ENCODE measurements at places on chromosomes 11 and 22.

DNA sequence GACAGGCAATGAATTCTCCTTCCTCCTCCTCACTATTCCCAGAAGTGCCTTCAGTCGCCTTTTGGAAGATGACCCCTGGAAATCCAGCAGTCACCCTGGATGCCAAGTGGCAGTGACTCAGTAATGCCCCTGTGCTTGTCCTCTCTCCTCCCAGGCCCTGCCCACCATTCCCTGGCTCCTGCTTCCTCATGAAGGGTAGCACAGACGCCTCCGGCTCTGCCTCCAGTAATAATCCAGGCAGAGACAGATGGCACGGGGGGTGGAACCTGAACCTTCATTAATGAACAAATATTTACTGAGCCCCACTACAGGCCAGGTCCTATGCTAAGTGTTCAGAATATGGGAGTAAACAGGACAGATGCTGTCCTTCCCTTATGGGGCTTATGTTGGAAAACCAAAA lies 23.2 kb downstream of the SYT13 start:
- DNase-seq: no peak

DNA sequence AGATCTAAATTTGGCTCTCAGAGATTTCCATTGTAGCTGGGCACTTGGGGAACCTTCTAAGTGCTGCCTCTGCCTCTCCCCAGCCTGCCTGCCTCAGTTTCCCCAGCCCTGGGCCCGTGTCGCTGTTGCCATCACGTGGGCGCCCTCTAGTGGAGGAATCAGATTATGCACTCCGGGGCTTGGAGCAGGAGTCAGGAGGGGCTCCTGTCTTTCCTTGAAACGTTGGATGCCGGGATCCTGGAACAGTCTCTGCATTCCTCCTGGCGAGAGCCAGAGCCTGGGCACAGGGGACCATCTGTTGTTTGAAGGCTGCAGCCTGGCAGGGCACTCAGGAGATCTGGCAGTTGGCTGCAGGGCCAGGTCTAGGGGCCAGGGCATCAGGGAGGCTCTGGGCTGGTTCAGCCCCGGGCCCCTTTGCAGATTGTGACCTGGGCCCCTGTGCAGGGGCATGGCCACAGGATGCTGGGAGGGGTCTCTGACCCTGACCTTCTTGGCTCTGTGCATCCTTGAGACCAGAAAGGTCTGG lies 71.6 kb downstream of the LRP5 start:
- peak; percentile 67 for DNase-seq

GRCh38 chr11:32400196-32400595 lies 35.1 kb downstream of the WT1 start:
- DNase-seq: no peak

DNA sequence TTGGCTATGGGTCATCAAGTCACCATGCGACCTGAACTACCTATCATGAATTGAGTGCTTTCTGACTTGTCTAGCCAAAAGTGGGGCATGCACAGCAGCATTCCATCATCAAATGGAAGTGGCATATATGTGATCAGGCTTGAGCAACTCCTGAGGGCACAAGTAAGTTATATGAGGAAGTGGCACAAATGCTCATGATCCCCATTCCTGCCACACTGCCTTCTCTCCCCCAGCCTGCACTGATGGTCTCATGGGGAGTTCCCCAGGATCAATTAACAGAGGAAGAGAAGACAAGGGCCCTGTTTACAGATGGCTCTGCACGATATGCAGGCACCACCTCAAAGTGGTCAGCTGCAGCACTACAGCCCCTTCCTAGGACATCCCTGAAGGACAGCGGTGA lies 21.8 kb downstream of the MS4A4E start:
- DNase-seq: no peak

- DNase-seq: no peak
Observed at GRCh38 chr11:1796413-1797011, 32.8 kb upstream of the CTSD start.

- DNase-seq: no peak
Observed at GRCh38 chr11:122685041-122685440, 29.5 kb downstream of the UBASH3B start.

- DNase-seq: no peak
Observed at GRCh38 chr11:130652671-130653335, 204.4 kb downstream of the ADAMTS15 start.

DNA sequence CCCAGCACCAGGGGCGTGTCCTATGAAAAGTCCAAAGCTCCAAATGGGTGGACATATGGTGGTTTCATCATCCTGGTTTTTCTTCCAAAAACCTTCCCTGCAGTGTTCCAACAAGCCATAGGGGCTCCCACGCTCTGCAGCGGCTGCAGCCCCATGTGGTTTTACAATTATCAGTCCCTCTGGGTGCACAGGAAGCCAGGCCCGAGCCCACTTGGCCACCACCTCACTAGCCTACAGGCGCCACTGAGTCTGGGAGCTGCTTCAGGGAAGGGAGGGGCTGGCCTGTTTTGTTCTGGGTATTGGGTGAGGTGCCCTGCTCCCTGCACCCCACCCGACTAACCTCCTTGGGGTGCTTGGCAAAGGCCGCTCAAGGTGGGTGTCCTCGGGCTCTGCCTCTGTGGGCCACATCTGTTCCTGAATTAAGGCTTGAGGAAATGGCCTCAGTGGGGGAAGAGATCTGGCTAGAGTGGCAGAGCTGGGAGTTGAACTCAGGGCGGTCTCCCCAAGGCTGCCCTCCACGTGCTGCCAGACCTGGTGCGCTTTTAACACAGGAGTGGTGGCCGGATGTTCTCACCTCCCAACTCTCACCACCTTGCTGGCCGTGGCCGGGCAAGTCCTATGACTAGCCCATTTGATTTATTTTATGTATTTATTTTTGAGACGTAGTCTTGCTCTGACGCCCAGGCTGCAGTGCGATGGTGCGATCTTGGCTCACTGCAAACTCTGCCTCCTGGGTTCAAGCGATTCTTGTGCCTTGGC lies 5.3 kb upstream of the CDC42BPG start:
- DNase-seq: no peak

- DNase-seq: no peak
Observed at GRCh38 chr22:45805413-45805812, 133.8 kb downstream of the ATXN10 start.

GRCh38 chr11:116217006-116217405 lies 555.8 kb downstream of the BUD13 start:
- peak; percentile 8 for DNase-seq

DNA sequence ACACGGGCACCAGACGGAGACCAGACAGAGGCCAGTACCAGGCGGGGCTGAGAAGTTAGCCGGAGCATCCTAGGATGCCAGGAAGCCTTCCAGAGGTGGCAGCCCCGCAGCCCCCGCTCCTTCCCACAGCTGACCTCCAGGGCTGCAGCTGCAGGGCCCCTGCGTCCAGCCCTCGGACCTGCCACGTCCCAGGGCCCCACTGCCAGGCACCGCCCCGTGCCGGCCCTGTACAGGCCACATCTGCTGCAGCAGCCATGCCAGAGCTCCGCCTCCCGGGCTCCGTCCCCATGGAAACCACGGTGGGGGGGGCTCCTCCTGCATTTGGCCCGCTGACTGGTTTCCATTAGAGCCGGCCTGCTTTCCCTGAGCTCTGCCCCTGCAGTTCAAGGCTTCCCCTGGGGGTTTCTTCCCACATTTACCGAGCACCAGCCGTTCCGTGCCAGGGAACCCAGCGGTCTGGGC lies 62.5 kb upstream of the PPARA start:
- no peak for DNase-seq

DNA sequence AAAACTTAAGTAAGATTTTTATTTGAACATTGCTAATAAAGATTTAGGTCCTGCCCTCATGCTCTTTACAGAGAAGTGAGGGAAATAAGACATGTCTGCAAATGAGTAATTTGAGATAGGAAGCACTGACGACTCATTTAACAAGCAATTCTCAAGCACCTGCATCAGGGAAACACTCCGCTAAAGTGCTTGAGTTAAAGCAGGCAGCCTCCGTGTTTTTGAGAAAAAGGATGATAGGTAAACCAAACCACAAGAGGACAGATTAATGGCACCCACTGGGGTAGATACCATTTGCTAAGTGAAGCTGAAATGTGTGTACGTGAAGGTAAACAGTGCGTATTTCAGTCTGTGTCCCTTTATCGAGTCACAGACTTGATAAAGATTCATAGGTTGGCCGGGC lies 184.6 kb upstream of the CARD18 start:
- DNase-seq: no peak

- DNase-seq: no peak
Observed at GRCh38 chr11:36743039-36743438, 145.0 kb upstream of the RAG2 start.

DNA sequence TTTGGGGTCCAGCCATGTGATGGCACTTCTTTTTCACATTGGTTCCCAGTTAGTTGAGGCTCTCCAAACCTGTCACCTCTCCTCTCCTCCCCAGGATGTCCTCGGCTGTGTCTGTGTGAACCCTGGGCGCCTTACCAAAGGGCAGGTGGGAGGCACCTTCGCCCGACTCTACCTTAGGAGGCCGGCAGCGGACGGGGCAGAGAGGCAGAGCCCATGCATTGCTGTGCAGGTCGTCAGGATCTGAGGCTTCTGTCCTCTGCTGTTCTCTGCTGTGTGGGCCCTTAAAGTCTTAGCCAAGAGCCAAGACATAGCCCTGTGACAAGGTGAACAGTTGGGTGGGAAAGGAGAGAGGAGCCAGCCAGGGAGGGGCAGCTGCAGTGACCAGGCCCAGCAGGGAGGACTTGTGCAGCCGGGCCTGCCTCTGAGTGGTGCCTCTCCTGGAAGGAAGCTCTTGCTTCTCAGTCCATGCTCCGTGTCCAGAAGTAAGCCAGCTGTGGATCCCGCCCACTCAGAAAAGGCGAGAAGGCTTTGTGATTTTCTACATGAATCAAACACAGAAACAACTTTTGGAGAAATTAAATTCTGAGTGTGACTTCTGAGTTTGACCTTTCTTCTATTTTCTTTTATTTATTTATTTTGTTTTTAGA lies 17.5 kb upstream of the CDC42EP2 start:
- DNase-seq: no peak

DNA sequence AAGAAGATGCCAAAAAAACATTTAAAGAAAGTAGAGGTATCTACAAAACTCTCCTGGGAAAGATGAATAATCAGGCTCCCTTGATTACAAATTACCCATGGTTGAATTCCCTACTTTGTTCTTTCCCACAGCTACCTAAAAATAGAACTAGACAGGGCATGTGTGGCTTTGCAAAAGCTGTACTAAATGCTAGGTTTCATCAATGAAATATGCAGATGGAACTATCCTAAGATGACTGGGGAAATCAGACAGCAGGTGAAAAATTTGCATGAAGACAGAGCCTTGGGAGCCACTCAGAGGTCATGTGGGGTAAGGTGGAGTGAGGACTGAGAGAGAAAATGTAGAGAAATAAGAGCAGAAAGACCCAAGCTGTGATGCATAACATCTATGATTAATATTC lies 14.7 kb downstream of the LAYN start:
- DNase-seq: no peak

DNA sequence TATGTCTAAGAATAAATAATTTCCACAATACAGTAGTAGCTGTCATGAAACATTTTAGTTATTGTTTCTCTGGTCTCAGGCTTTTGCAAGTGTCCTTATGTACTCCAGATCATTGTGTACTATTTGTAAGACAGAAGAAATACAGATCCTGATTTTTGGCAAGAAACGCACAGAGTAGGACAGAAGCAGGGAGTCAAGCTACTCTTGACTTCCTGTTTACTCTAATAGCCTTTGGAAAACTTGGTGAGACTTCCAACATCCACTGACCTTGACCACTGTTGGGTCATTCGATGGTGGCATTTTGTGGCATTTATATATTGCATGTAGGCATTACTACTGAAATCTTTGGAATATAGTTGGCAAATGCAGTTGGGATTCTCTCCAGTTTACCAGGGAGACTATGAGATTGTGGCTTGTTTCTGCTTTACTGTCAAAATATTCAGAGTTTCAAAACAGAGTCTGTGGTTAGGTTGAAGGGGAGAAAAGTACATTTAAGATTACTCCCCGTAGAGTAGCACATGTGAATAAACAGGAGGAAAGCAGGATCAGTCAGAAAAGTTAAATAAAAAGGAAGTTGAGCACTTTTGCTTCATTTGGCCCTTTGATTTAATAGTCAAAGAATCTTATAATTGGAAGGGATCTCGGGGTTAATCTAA lies 726.1 kb upstream of the CCDC90B start:
- DNase-seq: no peak

DNA sequence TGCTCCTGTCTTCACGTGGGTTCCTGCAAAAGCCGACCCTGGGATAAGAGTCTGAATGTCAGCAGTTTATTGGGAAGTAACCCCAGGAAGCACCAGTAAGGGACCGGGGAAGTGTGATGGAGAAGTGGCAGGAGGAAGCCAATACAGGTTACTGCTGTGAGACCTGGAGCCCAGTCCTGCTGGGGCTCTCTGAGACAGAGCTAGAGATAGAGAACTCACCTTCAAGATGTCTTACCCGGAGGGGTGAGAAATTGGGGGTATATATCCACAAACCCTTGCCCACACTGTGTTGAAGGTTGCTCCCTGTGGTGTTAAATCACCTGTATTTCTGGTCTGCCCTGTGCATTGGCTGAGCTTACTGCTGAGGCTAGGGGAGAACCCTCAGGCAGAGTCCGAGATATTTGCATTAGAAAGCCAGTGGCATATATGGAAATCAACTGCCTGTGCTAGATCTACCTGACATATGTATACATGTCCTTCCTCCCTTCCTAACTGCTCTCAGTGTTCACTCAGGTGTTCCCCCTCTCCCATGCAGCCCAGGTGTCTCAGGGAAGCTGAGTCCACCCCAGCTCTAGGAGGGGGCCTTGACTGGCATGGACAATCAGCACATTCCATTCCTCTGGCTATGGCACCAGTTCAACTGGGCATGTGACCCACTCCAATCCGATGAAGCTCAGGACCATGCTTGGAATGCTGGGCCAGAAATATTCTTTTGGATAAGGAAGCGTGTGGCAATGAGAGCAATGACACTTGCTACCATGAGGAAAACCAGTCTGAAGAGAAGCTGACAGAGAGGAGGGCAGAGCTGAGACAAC lies 6.8 kb upstream of the MICAL2 start:
- no peak for DNase-seq

DNA sequence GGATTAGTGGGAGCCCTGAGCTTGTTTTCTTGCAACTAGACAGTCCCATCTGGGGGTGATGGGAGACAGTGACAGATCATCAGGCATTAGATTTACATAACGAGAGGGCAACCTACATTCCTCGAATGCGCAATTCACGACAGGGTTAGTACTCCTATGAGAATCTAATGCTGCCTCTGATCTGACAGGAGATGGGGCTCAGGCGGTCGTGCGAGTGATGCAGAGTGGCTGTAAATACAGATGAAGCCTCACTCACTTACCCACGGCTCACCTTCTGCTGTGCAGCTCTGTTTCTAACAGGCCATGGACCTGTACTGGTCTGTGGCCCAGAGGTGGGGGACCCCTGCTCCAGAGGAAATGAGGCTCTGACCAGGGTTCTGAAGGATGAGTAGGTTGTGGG lies 125.5 kb downstream of the FBXO7 start:
- no peak for DNase-seq
